Hepatic stellate cell (primary cell): ENCODE measurements at places on chromosomes 1 and 21.

GRCh38 chr1:202585590-202585933, 124.7 kb downstream of the SYT2 start:
- DNase-seq: no peak

GRCh38 chr1:117577191-117577885, 28.5 kb upstream of the TENT5C start:
- no peak for DNase-seq

DNA sequence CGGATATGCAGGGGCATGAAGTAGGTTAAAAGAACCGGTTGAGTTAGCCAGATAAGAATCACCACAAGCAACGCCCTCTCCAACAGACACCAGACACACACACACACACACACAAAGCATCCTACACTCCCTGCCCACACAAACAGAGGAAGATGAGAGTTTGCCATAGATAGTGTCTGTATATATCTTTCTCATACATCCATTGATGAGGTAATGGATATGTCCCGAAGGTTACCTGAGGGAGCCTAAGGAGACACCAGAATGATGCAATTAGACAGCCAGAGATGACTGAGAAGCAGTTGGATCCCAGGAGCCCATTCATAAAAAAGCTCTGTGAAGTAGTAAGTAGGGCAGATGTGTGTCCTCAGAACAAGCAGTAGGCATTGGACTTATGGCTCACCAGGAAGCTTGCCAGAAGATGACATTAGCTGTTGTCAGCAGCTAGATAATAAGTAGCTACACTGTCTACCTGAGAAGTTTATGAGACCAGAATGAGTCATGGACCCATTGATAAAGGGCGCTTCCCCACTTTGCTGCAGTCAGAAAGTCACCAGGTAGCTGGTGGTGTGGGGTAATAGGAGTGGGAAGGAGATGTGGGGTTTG, 247.0 kb downstream of the KCNT2 start:
- no peak for DNase-seq

GRCh38 chr1:184533049-184533448, 146.2 kb downstream of the C1orf21 start:
- DNase-seq: no peak

DNA sequence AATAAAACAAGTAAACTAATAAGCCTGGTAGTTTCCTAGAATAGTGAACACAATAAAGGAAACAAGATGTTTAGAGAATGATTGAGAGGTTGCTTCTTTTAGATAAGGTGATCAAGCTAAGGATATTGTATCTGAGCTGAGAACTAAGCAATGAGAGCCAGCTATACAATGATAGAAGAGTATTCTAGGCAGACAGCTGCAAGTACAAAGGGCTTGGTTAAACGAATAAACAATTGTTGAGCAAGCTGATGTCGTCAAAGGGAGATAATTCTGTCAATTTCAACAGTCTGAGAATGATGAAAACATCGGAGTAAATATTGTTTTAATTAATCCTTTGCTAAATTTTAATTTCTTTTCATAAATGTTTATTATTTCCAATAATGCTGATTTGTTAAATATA, 5.5 kb upstream of the FH start:
- no peak for DNase-seq

- DNase-seq: peak; percentile 4
Measured at GRCh38 chr1:99970713-99971255, 988 bp downstream of the SLC35A3 start.

DNA sequence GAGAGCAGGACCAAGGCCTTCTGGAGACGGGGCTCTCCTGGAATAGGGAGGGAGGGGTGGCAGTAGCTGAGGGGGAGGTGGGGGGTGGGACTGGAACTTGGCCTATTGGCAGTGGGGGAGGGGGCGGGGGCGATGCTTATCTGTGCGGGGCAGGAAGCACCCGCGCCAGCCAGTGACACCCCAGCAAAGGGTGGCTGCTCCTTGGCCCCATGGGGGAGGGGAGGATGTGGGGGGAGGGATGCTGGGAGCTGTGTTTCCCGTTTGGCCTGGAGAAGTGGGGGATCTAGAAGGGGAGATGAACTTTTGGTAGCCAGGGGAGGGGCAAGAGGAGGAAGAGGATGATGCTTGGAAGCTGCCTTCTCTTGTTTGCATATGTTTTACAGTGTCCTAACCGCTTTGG, 11.0 kb downstream of the ZBTB7B start:
- DNase-seq: no peak

GRCh38 chr21:36171741-36172331, 15.2 kb downstream of the DOP1B start:
- peak; percentile 71 for DNase-seq

DNA sequence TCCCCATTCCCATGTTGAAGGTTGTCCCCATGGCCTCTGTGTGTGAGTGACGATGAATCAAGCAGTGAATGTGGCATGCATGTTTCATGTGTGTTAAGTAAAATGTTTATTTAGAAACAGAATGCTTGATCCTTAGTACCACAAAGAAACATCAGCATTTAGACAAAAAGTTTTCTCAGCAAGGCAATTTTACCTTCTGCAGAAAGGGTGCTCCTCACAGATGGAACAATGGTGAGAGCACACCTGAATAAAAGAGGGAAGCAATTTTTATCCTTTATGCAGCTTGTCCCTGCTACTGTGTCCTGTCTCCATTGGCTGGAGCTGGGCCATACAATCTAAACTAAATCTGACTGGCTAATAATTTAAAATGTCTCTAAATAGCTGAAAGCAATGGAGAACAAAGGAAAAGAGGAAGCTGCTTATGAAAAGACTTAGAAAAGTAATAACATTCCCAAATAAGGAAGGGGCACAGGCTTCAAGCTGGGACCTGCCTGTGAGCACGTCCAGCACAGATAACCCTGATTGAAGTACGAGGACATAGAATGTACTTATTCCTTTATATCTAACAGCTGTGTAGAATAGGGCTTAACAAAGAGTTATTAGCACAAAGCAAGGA, 8.4 kb upstream of the SMYD3 start:
- no peak for DNase-seq

DNA sequence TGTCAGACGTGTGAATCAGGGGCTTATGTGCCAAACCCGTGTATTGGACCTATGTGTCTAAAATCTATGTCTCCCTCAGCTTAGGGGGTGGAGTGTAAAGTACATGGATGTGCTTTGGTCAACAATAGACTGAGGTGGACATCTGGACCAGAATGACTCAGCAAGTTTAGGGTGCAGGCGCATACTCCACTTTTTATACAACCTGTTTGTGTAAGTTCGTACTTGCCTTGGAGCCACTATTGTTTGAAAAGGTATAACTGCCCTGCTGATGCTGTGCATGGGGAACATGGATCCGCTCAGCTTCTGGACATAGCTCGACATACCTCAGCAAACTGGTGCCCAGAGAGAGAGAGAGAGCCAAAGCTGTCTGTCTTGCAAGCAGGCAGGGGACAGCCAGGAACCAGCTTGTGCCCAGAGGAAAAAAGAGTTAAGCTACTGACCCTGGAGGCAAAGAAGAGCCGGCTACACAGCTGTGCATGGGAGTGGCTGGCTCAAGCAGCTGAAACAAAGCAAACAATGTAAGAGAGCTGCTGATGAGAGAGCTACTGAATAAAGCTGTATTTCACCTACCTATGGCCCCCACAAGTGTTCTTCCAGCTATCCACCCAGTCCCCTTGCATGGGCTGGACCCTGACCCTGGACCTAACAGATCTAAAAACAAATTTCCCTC, 41.2 kb downstream of the GJA5 start:
- no peak for DNase-seq

GRCh38 chr1:30476911-30477459, 246.4 kb downstream of the MATN1 start:
- no peak for DNase-seq

DNA sequence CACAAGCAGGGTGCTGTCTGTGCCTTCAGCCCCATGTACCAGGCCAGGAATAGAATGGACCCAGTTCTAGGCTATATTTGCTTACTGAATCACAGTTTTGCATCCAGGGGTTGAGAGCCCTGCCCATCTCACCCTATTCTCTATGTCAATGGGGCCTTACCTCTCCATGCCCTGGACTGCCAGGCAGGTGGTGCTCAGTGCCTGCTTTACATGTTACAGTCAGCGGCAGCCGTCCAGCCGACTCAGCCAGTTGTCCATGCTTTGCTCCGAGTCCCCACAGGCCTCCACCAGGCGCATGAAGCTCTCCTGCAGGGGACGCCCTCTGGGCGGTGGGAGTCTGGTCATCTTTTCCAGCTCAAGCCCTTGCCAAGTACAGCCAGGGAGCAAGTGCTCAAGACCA, 12.2 kb upstream of the FAM167B start:
- DNase-seq: no peak
